NCI-H226 (cell line): ENCODE measurements at places on chromosomes 16 and 17.

GRCh38 chr17:75917917-75918445 is 13.3 kb upstream of the MRPL38 start:
- no peak for DNase-seq

GRCh38 chr16:239948-240277 is 5.3 kb downstream of the FAM234A start:
- DNase-seq: no peak

- DNase-seq: no peak
Observed at GRCh38 chr16:87263418-87264052, 53.7 kb downstream of the C16orf95 start.

DNA sequence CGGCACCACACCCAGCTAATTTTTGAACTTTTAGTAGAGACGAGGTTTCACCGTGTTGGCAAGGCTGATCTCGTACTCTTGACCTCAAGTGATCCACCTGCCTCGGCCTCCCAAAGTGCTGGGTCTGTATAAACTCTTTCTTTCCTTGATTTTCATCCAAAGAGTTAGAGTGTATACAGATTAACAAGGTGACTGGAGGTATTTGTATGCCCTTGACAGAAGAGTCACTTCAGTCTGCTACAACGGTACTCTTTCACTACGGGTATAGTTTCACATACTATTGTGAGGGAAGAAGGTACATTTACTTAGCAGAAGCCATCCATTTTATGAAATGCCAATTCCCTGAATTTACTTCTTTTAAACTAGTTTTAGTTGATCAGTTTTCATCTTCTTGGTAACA is 32.5 kb downstream of the PPM1E start:
- DNase-seq: no peak

GRCh38 chr17:17681744-17682292 is 560 bp downstream of the RAI1 start:
- no peak for DNase-seq

DNA sequence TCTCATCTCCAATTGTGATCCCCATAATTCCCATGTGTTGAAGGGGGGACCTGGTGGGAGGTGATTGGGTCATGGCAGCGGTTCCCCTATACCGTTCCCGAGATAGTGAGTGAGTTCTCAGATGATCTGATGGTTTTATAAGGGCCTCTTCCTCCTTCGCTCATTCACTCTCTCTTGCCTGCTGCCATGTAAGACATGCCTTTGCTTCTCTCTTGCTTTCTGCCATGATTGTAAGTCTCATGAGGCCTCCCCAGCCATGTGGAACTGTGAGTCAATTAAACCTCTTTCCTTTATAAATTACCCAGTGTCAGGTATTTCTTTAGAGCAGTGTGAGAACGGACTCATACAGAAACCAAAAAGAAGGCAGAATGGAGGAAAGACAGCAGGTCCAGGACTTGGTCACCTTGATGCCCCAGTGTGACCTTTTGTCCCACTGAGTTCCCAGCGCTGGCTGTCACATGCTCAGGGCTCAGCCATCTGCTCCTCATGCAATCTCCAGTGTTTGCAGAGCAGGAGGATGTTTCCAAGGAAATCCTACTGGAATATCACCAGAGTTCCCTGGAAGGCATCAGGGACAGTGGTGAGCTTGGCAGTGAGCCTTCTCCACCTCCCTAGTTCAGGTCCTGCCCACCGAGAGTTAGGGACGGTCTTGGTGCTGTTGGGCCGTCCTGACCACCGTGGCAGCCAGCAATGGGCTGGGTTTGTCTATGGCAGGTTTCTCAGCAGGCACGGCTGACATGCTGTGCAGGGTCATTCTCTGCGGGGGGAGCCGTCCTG is 96.7 kb downstream of the SEC14L1 start:
- no peak for DNase-seq

DNA sequence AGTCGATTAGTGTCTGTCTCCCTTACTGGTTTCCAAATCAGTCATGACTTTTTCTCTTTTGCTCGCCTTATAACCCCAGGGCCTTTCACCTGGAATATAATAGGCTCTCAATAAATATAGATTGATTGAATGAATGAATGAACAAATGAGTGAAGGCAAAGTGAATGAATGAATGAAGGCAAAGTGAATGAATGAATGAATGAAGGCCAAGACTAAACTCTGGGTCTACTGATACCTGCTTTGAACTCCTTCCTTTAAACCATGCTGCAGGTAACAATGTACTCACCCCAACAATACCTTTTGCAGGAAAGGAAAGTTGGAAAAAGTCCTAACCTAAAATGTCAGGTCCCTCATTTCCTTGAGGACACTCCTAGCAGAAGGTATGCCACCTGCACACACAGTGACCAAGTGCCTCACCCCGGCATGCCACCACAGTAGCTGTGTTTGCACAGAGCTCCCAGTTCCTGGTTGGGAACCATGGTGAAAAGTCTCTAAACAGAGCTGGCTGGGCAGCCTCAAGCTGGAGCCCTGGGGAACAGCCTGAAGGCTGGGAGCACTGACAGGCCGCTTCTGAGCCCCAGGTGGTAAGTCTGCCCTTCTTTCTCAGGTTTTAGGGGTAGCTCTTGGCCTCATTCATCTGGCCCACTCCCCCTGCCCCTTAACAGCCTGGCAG is 42.7 kb upstream of the ANKFN1 start:
- DNase-seq: no peak

- peak; percentile 28 for DNase-seq
Observed at GRCh38 chr16:69762814-69763598, 874 bp downstream of the WWP2 start.

GRCh38 chr16:12207939-12208338 is 231.4 kb downstream of the SNX29 start:
- no peak for DNase-seq
